ENCODE measurements at places on chromosomes 13 and 19. TPM values are rescaled to one million over a fixed set of nuclear protein-coding genes. Genes with fewer than 3 reads are reported as not detected.
A peak's percentile ranks its signal among the peaks of the same experiment; 100 is the strongest.

DNA sequence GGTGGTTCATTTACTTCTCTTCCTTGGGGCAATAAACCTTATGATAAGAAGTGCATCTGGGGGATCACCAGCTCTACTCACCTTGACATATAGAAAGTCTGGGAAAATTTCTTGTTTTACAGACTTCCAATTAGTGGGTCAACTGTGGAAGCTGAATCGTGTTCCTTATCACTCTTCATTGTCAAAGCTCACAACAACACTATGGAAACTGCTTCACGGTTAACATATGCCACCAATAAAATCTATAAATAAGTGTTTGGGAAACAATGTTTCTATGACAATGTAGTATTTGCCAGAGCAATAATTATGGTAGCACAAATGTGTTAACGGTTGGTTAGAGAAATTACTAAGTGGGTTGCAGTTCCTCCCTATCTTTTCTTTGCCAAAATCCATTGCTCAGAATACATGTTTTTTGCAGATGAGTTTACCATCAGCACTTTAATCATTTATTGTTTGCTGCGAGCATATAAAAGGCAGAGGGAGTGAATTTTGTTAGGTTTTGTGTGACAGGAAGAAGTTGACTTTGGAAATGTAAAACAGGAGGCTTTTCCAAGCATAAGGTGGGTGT is 321.8 kb downstream of the RFC3 start:
- no peak for DNase-seq
- no peak overlapping the region for H3K4me3 ChIP-seq
- no peak overlapping the region for H3K27ac ChIP-seq
- no peaks in the 10 kb centered on the region for H3K36me3 ChIP-seq
- no peaks in the 10 kb centered on the region for H3K4me1 ChIP-seq
- no peaks in the 10 kb centered on the region for H3K27me3 ChIP-seq

- no peaks in the 10 kb centered on the region for H3K36me3 ChIP-seq
- no peak overlapping the region for H3K27ac ChIP-seq
Measured at GRCh38 chr13:112774829-112775565, 85.2 kb downstream of the ATP11A start.

DNA sequence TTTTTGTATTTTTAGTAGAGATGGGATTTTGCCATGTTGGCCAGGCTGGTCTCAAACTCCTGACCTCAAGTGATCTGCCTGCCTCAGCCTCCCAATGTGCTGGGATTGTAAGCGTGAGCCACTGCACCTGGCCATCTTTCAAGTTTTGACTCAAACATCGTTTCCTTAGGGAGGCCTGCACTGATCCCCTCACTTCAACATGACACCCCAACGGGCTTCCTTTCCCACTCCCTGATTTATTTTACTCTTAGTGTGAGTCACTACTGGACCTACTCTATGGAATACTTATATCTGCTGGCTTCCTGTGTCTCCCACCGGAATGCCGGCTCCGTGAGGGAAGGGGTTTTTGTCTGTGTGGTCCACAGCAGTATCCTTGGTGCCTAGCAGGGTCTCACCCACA is 4.5 kb upstream of the ADAMTS10 start:
- no peak overlapping the region for H3K27ac ChIP-seq
- H3K36me3 ChIP-seq: no peaks in the 10 kb centered on the region
- H3K27me3 ChIP-seq: no peaks in the 10 kb centered on the region

- H3K36me3 ChIP-seq: no peaks in the 10 kb centered on the region
- H3K27ac ChIP-seq: no peak overlapping the region
- DNase-seq: no peak
Measured at GRCh38 chr13:111966933-111967332, 100.0 kb upstream of the SOX1 start.

DNA sequence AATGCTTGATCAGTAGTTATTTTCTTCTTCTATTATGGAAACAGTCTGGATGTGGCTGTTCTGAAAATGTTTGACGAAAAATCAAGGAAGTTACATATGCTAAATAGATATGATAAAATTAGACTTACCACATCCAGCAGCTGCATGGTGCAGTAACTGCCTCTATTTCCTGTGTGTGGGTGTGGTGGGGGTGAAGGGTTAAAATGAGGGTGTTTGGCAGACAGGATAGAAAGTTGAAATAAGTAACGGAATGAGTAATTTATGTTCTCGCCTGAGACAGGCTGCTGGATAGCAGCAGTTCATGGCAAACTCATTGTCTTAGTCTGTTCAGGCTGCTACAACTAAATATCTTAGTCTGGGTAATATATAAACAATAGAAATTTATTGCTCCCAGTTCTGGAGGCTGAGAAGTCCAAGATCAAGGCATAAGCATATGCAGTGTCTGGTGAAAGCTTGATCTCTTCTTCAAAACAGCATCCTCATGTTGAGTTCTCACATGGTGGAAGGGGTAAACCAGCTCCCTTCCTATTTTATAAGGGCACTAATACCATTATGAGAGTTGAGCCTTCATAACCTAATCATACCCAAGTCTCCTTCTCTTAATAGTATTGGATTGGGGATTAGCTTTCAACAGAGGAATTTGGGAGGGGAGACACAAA is 1248.9 kb downstream of the SLITRK5 start:
- no peak for DNase-seq
- H3K4me1 ChIP-seq: no peaks in the 10 kb centered on the region
- H3K27ac ChIP-seq: no peak overlapping the region
- no peaks in the 10 kb centered on the region for H3K36me3 ChIP-seq
- H3K4me3 ChIP-seq: no peak overlapping the region

- DNase-seq: peak; percentile 53
- H3K27ac ChIP-seq: no peak overlapping the region
- no peaks in the 10 kb centered on the region for H3K4me1 ChIP-seq
- H3K27me3 ChIP-seq: no peaks in the 10 kb centered on the region
- no peaks in the 10 kb centered on the region for H3K36me3 ChIP-seq
- H3K4me3 ChIP-seq: no peak overlapping the region
Measured at GRCh38 chr19:29467824-29468401, 57.9 kb upstream of the VSTM2B start.

DNA sequence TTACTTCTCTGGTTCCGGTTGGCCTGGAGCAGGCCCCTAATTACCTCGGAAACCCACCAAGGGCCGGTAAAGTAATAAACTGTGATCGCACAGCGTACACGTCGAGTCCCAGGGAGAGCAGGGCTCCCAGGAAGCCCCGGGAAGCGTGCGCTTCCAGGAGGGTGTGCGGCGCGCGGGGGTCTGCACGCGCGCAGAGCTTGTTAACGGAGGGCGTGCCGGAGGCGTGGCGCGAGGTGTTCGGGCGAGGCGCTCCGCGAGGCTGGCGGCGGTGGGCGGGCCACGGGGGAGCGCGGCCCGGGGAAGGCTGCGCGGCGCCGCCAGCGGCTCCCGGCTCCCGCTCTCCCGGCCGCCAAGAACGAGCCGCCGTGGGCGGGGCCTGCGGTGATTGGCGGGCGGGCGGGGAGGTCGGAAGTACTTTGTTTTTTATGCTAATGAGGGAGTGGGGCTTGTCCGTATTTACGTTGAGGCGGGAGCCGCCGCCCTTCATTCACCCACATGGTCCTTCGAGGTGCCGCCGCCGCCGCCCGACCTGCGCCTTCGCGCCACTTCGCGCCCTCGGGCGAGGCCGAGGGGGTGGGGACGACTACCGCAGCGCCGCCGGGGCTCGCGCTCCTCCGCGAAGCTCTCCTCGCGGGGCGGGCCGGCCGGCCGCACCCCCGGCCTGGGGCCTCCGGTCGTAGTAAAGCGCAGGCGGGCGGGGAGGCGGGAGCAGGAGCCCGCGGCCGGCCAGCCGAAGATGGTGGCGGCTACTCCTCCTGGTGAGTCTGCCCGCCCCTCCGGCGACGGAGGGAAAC is at the start of gene MIR17HG:
MIR17HG (plus strand) TSS at position 486 of the 794 bp plus-strand sequence.
- H3K36me3 ChIP-seq: peaks cover 27% of the 10 kb centered on the region
- peaks cover 27% of the 10 kb centered on the region for H3K4me1 ChIP-seq
- H3K27ac ChIP-seq: peak within 1 kb of the TSS; percentile 94

DNA sequence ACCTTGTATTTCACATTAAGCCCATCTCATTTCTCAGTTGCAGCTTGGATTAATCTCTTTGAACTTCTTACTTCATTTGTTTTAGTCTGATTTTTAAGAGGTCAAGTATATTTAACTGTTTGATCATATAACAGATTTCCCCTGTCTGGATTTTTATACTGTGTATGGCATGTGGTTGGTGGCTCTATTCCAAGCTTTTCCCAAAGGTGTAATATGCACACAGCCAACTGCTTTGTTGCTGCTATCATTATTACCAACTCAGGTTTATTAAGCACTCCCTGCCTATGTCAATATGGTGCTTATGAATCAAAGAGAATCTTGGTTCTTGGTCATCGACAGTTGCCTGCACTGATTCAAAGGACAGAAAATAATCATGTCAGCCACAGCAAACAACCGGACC is 92.6 kb downstream of the RAP2A start:
- no peak overlapping the region for H3K27ac ChIP-seq
- DNase-seq: no peak
- no peak overlapping the region for H3K4me3 ChIP-seq
- H3K36me3 ChIP-seq: no peaks in the 10 kb centered on the region
- no peaks in the 10 kb centered on the region for H3K4me1 ChIP-seq
- H3K27me3 ChIP-seq: no peaks in the 10 kb centered on the region

- no peak for DNase-seq
- no peaks in the 10 kb centered on the region for H3K36me3 ChIP-seq
- H3K4me1 ChIP-seq: no peaks in the 10 kb centered on the region
- H3K4me3 ChIP-seq: no peak overlapping the region
Measured at GRCh38 chr13:44796597-44797490, 192.4 kb downstream of the NUFIP1 start.

- no peak for DNase-seq
- no peak overlapping the region for H3K4me3 ChIP-seq
- H3K27me3 ChIP-seq: no peaks in the 10 kb centered on the region
- peaks cover 38% of the 10 kb centered on the region for H3K4me1 ChIP-seq
Measured at GRCh38 chr13:40060296-40061007, 405.0 kb downstream of the COG6 start.

DNA sequence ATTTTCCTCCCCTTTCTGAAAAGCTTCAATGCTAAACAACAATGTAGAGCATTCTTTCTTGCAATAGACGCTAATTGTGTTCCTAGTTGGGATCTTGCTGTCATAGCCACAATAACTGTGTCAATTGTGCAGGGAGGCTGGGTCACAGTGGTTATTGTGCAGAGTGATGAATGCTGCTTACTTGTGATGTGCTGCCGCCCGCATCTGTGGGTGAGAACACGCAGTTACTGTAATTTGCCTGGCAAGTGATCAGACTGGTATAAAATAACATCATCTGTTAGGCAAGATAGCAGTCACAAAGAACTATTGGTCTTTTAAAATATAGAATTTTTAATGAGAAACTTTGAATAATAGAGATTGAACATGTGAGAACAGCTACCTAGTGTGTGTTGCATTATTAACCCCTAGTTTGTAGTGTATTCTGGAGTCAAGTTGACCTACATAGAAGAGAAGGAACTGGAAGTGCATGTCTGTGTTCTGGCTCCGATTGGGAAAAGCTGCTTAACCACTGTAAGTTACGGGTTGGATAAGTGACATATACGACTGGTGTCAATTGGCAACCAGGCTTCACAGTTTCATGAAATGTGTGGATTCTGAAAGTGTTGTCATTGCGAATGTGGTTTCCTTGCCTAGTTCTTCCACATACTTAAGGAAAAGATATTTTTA is 43.6 kb downstream of the SLAIN1 start:
- H3K36me3 ChIP-seq: peaks cover 12% of the 10 kb centered on the region
- no peaks in the 10 kb centered on the region for H3K4me1 ChIP-seq
- H3K27me3 ChIP-seq: no peaks in the 10 kb centered on the region
- DNase-seq: no peak

DNA sequence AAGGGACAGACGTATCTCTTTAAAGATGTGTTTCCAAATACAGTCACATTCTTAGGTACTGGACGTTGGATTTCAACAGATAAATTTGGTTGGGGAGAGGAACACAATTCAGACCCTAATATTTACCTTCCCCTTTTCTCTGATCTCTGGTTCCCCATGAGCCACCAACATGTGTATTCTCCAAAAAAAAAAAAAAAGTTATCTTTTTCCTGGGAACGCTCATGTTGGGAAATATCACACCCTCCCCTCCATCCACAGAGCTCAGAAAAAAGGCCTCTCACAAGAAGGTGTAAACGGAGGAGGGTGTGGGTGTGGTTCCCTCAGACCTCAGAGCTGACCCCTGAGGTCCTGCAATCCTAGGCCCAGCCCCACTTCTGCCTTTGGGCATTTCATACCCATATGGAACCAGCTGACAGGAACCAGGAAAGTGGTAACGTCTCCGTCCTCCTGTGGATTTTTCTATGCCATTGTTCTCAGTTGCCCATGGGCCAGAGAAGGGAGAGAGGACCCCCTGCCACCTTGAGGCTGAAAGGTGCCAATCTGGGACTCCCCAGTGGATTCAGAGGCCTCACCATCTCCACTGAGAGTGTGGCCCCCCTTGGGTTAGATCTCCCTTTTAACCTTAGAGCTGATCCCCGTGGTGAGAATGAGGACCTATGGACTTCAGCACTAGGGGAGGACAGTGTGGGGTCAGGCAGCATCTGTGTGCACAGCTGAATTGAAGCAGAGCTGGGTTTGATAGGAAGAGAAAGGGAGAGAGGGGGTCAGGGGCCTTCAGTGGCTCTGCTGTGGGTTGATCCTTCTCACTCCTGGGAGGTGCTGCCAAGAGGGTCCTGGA is 8.4 kb upstream of the SIGLEC12 start:
- peak; percentile 47 for DNase-seq
- no peaks in the 10 kb centered on the region for H3K4me1 ChIP-seq
- no peak overlapping the region for H3K4me3 ChIP-seq

DNA sequence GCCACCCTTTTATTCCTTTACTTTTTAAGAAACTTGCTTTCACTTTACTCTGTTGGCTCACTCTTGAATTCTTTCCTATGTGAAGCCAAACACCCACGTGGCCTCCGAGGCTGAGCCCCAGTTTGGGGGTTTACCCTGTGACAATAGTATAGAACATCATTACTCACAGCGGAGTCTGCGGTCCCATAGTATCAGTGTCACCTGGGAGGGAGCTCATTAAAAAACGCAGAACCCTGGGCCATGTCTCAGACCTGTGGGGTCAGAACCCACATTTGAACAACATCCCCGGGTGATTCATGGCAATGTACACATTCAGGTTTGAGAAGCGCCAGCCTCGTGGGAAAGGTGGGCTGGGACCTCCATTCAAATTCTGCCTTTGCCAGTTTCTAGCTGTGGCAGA is 36.0 kb upstream of the UBL3 start:
- H3K4me1 ChIP-seq: peaks cover 6% of the 10 kb centered on the region
- DNase-seq: peak; percentile 79
- no peaks in the 10 kb centered on the region for H3K36me3 ChIP-seq
- no peaks in the 10 kb centered on the region for H3K27me3 ChIP-seq
- H3K4me3 ChIP-seq: no peak overlapping the region

DNA sequence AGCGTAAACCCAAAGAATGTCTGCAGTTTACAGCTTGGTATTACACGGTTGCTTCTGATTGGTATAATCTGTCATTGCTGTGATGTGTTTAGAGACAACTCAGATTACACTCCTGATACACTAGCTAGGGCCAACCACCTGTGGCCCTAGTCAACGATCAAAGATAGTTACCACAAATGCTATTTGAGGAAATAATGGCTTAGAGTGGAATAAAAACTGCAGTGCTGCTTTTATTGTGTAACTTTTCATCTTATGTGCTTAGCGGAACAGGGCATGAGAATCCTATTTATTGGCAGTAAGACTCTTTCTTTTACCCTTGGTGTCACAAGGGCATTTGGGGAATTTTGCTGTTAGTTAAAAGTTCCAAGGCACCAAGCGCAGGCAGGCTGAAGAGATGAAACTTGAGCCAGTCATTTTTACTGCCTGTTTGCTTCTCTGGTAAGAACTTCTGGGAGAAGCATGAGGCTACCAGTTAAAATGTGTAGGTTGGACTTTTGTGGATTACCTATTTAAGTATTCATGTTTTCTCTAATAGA is 363.3 kb downstream of the KCNRG start:
- H3K27ac ChIP-seq: no peak overlapping the region
- no peaks in the 10 kb centered on the region for H3K36me3 ChIP-seq
- no peak overlapping the region for H3K4me3 ChIP-seq
- H3K27me3 ChIP-seq: no peaks in the 10 kb centered on the region

Gene ZNF222
- 1.2 TPM for total RNA-seq

Gene SIGLEC5
- total RNA-seq: 0.83 TPM

Gene LGALS7
- total RNA-seq: not detected

Gene IQCN
- total RNA-seq: 0.52 TPM

Gene OR4F17
- not detected for total RNA-seq

Data from esophagus muscularis mucosa (tissue), 4 donors.